Eye (tissue), 1 donor: ENCODE measurements at places on chromosomes 6 and 20.

DNA sequence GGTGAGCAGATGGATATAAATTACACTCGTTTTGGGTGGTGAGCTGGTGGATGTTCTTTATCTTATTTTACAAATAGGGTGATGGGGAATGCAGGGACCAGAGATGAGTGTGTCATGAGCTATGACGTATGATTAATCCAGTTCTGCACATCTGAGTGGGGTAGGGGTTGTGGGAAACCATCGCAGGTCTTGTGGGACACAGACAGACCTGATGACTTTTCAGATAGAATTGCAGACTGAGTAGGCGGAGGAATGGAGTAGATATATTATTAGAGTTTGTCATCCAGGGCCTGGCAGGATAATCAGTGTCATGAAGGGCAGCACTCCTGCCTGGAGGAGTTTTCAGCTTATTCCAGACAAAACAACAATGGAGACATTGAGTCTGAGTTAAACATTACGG lies 12.9 kb upstream of the DSP start:
- no peak for DNase-seq

DNA sequence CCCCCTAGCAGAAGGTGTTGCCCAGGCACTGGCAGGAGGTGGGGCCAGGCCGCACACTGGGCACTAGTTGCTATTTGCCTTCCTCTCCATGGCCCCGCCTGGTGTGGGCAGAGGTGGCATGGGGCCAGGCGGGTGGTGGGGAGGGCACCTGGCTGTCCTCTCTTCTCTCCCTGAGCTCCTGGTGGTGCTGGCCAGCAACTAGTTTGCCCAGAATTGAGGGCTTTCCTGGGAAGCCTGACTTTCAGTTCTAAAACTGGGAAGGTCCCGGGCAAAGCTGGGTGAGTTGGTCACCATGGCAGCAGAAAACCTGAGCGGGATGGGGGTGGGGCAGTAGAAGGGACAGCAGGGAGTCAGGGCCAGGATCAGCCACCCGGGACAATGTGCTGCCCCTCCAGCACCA lies 48.2 kb downstream of the RBM38 start:
- no peak for DNase-seq

GRCh38 chr6:27868311-27868710 lies 43.9 kb downstream of the OR2B2 start:
- no peak for DNase-seq

DNA sequence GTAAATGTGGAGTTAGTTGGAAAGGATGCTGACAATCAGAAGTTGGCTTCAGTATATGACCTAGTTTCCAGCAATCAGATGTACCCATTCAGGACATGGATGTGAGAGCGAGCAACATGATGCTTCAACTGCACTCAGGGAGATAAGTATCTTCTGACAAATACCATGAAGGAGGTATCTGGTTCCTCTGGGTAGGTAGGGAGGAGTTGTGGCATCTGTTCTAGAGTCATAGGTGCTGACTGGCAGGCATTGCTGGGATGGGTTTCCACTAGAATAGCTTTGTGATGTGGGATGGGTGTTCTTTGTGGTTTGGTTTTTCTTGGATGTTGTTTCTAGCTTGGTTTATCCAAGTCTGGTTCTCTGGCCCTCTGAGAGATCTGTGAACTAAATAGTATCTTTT lies 3.9 kb upstream of the REV3L start:
- no peak for DNase-seq

- no peak for DNase-seq
These were observed 1712.2 kb downstream of the GRIK2 start for GRCh38 chr6:103105686-103106085.

GRCh38 chr6:144143878-144144277 lies 6.4 kb upstream of the STX11 start:
- no peak for DNase-seq

- peak; percentile 15 for DNase-seq
These were observed 29.8 kb upstream of the GMDS start for GRCh38 chr6:2274981-2275891.

- no peak for DNase-seq
These were observed 417.7 kb upstream of the JARID2 start for GRCh38 chr6:14828201-14828611.

GRCh38 chr6:142885182-142885867 lies 59.7 kb downstream of the HIVEP2 start:
- DNase-seq: peak; percentile 81

DNA sequence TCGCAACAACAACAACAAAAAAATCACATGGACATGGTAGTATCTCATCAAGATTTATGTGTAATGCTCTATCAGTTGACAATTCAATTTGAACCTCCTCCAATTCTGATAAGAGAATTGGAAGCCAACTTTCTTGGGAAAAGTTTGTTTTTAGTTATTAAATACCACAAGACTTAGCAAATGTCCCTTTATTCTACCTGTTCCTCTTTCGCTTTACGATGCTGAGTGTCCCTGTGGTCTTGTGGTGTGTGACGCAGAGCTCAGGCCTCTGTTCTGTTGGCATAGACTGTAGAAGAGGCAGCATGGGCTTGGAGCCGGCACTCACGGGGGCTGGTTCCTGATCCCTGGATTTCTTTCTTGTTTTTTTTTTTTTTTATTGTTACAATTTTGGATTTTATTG lies 76.7 kb downstream of the PSMB1 start:
- no peak for DNase-seq

DNA sequence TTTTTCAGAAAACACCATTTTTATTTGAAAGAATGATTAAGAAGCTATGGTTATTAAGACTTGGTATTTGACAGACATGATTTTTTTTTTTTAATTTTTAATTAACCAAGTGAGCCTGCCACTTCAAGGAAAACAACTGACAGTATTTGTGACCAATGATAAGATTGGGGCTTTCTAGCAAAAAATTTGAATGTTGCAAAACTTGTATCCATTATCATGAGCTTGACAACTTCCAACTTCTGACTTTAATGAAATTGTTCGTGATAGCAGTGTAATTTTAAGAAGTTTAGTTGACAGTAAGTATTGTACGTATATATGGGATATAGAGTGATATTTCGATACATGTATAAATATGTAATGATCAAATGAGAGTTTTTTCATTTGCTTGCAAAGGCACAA lies 21.6 kb upstream of the POM121L2 start:
- DNase-seq: peak; percentile 14

DNA sequence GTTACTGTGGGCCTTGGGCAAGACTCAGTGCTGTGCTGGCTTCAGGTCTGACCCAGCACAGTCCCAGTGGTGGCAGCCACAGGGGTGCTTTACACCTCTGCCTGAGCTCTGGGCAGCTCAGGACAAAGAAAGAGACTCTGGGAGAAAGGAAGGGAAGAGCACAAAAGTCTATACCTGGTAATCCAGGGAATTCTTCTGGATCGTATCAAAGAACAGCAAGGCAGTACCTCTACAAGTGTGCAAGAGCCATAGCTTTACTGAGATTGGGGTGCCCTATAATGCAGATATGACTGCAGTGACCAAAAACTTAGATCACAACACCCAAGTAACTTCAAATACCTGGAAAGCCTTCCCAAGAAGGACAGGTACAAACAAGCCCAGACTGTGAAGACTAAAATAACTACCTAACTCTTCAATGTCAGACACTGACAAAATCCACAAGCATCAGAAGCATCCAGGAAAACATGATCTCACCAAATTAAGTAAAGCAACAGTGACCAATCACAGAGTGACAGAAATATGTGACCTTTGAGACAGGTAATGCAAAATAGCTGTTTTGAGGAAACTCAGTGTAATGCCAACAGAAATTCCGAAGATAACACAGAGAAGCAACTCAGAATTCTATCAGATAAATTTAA lies 47.9 kb upstream of the LIN28B start:
- no peak for DNase-seq

DNA sequence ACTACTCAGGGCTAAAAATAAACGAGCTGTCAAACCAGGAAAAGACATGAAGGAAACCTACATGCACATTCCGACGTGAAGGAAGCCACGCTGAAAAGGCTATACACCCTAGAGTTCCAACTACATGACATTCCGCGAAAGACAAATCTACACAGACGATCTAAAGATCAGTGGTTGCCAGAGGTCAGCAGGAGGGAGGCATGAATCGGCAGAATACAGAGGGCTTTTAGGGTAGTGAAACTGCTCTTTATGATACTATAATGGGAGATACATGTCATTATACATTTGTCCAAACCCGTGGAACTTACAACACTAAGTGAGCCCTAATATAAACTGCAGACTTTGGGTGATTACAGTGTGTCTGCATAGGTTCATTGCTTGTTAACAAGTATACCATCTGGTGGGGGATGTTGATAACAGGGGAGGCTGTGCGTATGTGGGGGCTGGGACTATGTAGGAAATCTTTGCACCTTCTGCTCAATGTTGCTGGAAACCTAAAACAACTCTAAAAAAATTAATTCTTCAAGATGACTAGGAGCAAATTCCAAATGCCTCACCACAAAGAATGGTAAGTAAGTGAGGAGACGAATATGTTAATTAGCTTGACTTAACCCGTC lies 132.2 kb upstream of the CDH4 start:
- no peak for DNase-seq

- DNase-seq: peak; percentile 67
These were observed 26.9 kb downstream of the DDX27 start for GRCh38 chr20:49245921-49246740.

- no peak for DNase-seq
These were observed 8.7 kb upstream of the OSER1 start for GRCh38 chr20:44219170-44219730.

DNA sequence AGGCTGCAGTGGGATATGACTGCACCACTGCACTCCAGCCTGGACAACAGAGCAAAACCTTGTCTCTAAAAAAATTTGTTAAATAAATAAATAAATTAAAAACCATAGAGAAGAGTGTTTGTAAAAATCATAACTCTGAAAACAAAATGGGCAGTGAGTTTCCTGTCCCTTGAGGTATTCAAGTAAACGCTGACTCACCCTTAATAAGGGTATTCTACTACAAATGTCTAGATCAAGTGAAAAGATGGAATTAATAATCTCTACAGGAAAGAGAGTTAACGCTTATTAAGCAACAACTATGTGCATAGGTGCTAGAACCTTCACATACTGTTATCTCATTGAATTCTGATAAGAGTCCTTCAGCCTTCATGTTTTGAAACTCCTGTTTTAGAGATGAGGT lies 19.9 kb upstream of the MBOAT1 start:
- DNase-seq: no peak

- no peak for DNase-seq
These were observed 793.9 kb downstream of the QKI start for GRCh38 chr6:164208371-164208770.

DNA sequence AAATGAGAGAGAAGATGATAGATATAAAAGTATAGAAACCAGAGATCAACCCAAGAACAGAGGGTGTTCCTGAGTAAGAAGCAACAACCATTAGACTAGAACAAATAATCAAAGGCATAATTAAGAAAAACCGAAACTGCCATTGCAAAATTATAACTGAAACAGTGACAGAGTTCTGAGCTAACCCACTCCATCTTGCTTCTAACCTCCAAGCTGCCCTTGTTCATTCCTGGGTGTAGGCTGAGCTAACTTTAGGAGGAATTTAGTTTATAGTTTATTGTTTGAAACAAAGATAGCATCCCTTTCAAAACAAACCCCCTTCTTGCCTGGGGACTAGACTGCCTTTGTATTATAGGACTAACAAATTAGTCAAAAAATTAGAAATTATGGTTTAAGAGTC lies 56.1 kb upstream of the PRND start:
- DNase-seq: no peak

DNA sequence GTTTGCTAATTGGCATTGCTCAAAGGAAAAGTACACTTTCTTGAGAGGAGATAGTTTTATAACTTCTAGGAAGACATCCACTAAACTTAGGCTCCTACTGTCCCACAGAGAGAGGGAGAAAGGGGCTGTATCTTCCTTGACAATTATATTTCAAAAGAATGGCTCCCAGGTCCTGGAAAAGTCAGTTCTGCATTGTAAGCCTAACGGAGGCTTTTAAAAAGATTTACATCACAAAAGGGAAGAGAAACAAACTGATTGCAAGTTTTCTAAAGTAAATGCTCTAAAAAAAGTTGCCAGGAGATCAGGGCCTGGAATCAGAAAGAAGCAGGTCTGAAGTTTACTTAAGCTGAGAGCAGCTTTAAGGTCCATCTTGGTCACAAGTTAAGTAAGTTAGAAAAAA lies 839.5 kb downstream of the FRK start:
- DNase-seq: no peak

DNA sequence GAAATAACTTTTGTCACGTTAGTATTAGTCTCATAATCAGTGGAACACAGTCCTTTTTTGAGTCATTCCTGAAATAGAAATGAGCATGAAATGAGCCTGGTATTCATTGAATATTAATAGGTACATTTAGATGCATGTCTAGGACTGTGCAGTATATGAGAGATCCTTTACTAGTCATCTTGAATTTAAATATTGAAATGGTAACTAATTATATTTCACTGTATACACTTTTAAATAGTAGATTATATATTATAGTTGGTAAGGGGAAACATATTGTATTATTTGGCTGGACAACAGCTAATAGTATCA lies 59.4 kb downstream of the RSPO3 start:
- no peak for DNase-seq

- DNase-seq: no peak
These were observed 73.6 kb downstream of the RSPH3 start for GRCh38 chr6:158926414-158926813.

GRCh38 chr20:58867211-58867610 lies 14.7 kb downstream of the GNAS start:
- DNase-seq: no peak

DNA sequence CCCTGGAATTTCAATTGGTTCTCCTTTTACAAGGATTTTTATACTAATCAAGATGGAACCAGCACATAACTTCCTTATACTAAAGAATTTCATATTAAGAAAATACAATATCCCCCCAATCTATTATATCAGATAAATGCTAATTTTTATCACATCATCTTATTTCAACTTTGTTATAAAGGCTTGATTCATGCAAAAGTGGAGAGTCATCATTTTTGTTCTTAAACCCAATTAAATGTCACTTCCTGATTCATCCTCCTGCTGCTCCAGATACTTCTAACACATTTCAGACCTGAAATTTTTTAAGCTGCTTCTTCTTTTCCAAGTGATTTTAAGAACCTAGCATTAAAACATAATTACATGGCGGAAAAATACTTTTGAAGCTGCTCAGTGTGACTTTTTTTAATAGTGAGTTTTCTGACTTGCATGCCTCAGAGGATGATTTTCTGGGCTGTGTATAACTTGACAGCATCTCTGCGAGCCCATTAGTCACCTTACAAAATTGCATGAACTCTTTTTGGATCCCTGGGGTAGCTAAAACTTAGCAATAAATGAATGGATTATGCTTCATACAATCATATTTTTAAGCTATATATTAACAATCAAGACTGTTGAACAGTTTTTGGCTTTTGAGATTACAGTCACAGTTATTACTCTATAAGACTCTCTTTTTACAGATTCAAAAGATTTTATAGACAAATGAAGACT lies 134.1 kb downstream of the ELOVL4 start:
- DNase-seq: peak; percentile 57

- DNase-seq: no peak
These were observed 4.7 kb upstream of the GTSF1L start for GRCh38 chr20:43731469-43731868.

- no peak for DNase-seq
These were observed 171.5 kb downstream of the ALDH8A1 start for GRCh38 chr6:134778431-134778830.

- no peak for DNase-seq
These were observed 66.9 kb downstream of the PHACTR2 start for GRCh38 chr6:143744551-143745165.
